ENCODE measurements at places on chromosomes 12 and 14.

DNA sequence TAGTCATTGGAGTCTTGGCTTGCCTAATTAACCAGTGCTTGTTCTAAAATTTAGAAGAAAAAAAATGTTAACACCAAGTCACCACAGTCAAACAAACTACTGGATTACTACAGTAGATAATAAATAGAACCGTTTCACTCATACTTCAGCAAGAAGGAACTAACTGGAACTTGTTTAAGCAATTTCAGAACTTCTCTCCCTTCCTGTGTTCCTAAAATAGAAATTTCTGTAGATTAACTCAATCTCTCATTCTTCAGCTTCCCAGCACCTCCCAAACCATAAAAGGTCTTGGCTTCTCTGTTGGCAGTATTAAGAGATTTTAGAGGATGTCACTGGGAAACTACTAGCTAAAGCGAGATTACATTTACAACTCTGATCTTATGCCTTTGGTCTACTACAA lies 18.6 kb downstream of the GNS start:
- no peak for DNase-seq

- no peak for DNase-seq
Observed at GRCh38 chr14:36570065-36570464, 12.3 kb downstream of the NKX2-8 start.

DNA sequence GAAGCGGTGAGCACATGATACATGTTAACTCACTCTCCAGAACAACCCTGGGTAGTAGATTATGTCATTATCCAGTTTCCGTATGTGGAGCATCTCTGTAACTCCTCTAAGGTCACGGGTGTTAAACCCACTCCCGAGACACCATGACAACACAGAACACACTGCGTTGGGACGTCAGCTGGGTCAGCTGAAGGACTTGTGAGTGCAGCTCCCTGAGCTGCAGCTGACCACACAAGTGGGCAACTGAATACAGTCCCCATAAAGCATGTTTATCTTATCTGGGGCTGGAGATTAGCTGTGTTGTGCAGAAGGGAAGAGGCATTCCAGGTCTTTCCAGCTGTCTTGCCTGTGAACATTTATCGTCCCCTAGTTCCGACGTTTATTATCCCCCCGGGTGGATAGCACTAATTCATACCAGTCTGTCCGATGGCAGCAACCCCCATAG lies 211.5 kb downstream of the CHST11 start:
- no peak for DNase-seq

DNA sequence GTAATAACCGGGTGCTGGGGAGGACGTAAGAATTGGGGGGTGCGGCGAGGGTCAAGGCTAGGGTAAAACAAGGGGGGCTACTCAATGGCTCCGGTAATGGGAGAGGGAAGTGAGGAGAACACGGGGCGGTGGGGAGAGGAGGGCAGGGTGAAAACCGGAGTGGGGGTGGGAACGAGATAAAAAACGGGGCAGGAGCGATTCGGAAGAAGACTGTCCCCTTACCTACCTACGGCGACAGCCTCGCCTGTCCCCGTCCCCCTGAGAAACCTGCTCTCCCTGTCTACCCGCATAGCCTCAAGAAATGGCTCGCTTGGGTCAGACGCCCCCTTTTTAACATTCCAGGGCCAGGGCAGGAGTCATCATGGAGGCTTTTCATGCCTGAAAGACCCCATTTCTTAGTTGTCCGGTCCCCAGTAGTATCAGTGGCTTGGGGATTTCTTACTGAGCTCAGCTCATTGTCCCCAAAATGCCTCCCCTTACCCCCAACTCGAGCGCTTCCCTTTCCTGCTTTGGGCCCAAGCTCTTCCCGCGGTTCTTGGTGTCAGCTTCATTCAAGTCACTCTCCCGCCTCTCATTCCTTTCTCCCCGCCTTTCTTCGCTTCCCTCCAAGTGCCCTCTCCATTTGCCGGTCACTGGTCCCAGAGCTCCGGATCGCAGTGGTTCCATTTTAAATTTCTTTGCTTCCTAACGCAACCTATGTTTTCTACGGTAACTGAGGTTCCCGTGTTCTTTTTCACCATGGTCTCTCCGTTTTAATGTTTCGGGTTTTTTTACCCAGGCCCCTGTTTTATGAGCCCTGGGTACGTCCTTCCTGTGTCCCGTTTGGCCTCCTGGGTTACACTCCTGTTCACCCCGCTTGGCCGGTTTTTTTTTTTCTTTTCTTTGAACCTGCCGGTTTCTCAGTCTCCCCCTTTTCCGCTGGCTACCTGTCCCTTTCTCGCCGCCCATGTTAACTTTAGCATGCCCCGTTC lies 1.2 kb upstream of the WSB2 start:
- peak; percentile 38 for DNase-seq

Measured in dorsolateral prefrontal cortex (tissue), 122 donors.